CD4-positive, alpha-beta T cell (primary cell): ENCODE measurements at places on chromosomes 12 and 14. TPM values are rescaled to one million over a fixed set of nuclear protein-coding genes. Genes with fewer than 3 reads are reported as not detected.
A peak's percentile ranks its signal among the peaks of the same experiment; 100 is the strongest.

GRCh38 chr12:20494851-20495250, 126.5 kb downstream of the PDE3A start:
- no peak for DNase-seq

GRCh38 chr12:83141460-83141994, 454.8 kb downstream of the TMTC2 start:
- no peak for DNase-seq

DNA sequence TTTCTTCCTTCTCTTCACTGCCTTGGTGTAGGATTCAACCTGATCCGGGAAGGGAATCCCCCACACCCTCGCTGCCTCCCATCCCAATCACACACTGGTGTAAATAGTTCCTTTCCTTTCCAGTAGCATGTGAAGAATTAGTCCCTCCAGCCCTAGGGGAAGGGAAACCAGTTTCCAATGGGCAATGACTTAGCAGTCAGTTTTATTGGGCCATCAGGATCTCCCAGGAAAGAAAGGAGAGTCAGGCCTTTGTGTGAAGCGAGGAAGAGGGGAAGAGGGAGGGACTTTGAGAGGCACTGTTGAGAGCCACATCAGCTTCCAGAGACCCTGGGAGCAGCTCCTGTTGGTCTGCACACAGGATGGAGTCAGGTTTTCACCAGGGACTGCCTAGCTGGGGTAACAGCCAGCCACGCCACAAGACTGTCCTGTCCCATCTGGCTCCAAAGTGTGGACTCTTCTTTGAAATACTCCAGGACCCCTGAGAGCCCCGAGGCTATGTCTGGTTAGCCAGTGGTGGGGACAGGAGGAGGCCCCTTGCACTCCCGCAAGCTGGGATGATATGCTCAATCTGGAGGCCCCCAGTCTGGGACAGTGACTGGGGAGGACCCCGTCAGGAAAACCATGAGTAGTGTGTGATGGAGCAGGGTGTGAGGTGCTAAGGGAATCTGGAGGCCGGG, 27.9 kb downstream of the MOAP1 start:
- no peak for DNase-seq

GRCh38 chr12:24109381-24110039, 160.0 kb upstream of the SOX5 start:
- no peak for DNase-seq

DNA sequence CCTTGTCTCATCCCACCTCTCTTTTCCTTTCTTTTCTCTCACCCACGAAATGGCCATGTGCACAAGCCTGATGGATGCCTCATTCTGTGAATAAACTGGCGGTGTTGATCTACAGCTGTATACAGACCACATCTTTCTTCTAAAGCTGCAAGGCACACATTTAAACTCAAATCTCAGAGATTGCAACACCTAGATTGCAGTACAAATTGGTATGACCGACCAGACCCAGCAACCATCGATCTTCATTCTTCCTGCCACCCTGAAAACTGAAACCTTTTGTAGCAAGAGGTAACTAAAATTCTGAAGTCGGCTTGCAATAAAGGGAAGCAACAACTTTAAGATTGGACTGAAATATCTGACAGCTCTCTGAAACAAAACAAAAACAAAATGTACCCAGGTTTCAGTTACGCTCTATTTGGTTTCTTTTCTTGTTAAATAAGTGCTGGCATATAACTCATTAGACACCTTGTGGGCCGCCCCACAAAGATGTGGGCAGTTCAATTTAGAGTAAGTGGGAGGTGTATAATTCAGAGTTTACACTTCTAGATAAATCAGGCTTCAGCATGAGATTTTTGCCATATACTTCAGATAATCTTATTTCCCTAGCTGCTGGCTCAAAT, 390.0 kb upstream of the NOVA1 start:
- no peak for DNase-seq

Gene TEX22
- 2.8 TPM for total RNA-seq

- DNase-seq: no peak
Measured at GRCh38 chr12:123938679-123939480, 33.8 kb downstream of the CCDC92 start.

- no peak for DNase-seq
Measured at GRCh38 chr12:101238800-101239329, 28.8 kb upstream of the SLC5A8 start.

DNA sequence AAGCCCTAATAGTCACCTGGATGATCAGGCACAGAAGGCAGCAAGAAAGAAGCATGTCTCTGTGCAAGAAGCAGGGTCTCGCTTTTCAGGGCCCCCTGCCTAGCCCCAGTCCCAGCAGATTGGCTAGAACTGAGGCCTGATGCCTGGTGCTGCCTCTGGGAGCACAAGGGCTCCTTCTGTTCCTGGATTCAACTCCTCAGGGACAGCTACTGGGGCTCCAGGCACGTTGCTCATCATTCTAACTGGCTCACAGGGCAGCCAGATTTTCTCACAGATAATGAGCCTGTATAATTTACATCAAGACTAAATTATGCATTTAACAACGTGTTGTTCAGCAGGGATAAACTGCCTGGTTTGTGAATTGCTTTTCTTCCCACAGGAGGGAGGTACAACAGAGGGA, 106.5 kb upstream of the PLXNC1 start:
- no peak for DNase-seq

- no peak for DNase-seq
Measured at GRCh38 chr12:3809357-3810015, 56.6 kb upstream of the CRACR2A start.

GRCh38 chr14:31893221-31893757, 183.8 kb upstream of the ARHGAP5 start:
- DNase-seq: no peak

GRCh38 chr14:61659582-61659981, 35.7 kb upstream of the HIF1A start:
- no peak for DNase-seq

Gene EPYC
- not detected for total RNA-seq

GRCh38 chr14:28870033-28870564, 103.5 kb downstream of the FOXG1 start:
- DNase-seq: no peak

Gene TGFB3
- total RNA-seq: 8.4 TPM

Gene TAS2R43
- total RNA-seq: 2.3 TPM

DNA sequence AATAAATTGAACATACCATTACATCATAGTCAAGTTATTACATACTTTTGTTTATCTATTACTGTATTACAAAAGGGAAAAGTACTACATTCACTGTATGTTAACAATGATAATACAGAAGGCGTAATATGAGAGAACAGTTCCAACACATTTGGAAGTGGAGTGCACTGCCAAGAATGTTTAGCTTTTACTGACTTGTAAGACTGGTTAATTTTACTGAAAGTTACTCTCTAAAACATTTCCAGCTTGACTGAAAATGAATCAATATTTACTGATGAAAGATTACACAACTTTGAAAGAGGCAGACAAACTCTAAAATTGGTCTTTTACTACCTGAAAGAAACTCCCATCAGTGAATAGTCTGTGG, 728.5 kb downstream of the FSCB start:
- DNase-seq: no peak

DNA sequence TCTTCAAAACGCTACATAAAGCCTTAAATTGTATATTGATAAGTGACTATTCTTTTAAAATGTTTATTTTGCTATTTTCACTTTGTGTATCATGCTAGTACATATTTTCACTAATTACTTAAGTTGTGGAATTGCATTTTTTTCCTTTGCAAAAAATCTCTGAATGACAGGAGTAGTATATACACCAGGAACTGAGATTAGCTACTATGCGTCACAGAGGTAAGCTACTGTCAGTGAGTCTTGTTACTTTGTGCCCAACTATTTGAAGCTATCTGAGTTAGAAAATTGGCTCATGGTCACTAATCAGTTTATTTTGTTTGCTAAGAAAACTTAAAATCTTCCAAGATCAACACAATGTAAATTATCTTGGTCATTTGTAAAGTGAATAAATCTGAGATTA, 887.4 kb downstream of the TMTC2 start:
- DNase-seq: no peak

Gene CAPZA3
- not detected for total RNA-seq

Gene ERBB3
- 0.47 TPM for total RNA-seq

- DNase-seq: no peak
Measured at GRCh38 chr14:87411370-87411769, 581.6 kb downstream of the GALC start.

- no peak for DNase-seq
Measured at GRCh38 chr14:99754141-99755067, 38.8 kb upstream of the EML1 start.

DNA sequence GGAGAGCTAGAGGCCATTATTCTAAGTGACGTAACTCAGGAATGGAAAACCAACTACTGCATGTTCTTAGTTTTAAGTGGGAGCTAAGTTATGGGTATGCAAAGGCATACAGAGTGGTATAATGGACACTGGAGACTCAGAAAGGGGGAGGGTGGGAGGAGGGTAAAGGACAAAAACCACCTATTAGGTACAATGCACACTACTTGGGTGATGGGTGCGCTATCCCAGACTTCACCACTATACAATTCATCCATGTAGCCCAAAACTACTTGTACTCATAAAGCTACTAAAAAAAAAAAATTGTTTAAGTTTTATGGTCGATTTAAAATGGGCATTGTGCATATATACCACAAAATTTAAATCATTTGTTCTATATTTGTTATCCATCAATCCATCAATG, 24.3 kb downstream of the SLC41A2 start:
- DNase-seq: no peak

Gene IFNG
- 3.2 TPM for total RNA-seq

DNA sequence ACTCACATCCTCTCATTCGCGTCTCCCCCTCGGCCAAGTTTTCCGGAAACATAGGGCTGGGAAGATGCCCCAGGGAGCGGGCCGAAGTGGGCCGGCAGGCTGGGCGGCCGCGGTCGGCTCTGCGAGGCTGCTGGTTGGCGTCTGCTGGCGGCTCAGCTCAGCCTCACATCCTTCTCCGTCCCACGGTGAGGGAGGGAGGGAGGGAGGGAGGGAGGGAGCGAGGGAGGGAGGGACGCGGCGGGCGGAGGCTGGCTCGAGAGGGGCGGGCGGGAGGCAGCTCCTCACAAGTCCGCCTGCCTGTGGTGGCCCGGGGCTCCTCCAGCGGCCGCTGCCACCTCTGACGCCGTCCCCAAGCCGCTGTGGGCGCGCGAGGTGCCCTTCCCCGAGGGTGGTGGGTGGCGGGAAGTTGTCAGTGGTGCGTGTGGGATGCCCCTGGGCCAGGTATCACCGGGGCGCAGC, 93.8 kb downstream of the RFLNA start:
- peak; percentile 17 for DNase-seq

- no peak for DNase-seq
Measured at GRCh38 chr12:52208424-52209165, 16.8 kb upstream of the KRT80 start.

Gene CLEC2A
- total RNA-seq: not detected

- no peak for DNase-seq
Measured at GRCh38 chr14:104361101-104361591, 218.4 kb upstream of the C14orf180 start.

Gene PACS2
- total RNA-seq: 61.5 TPM

DNA sequence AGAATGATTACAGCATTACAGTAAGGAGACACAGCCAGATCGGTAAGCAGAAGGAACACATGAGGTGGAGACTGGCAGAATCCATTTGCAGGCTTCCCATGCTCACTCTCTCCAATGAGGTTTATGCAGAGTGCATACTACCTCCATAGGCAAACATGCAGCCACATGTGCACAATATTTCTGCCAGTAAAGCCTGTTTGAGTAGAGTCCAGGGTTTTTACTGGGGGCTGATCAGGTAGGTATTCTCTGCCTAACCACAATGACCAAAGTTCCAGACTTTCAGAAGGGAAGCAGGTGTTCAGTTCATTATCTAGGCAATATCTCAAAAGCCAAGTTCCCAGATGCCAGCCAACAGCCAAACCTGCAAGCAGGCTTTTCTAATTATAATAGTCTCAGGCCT, 31.1 kb downstream of the INTS13 start:
- no peak for DNase-seq
